ENCODE measurements at places on chromosomes 2 and 18. TPM values are rescaled to one million over a fixed set of nuclear protein-coding genes. Genes with fewer than 3 reads are reported as not detected.

GRCh38 chr18:24992491-24992890, 359.5 kb downstream of the ZNF521 start:
- no peaks in the 10 kb centered on the region for H3K4me1 ChIP-seq
- H3K4me3 ChIP-seq = no peak overlapping the region
- H3K36me3 ChIP-seq = no peaks in the 10 kb centered on the region
- DNase-seq = no peak

PROM2 gene
- total RNA-seq = not detected

CLK1 gene
- total RNA-seq = 35.2 TPM

SETBP1 gene
- 0.18 TPM for total RNA-seq

BCL2 gene
- total RNA-seq = 0.42 TPM

- H3K27ac ChIP-seq = no peak overlapping the region
- H3K4me3 ChIP-seq = no peak overlapping the region
- DNase-seq = no peak
- H3K27me3 ChIP-seq = no peaks in the 10 kb centered on the region
Observed at GRCh38 chr2:9885036-9885684, 41.9 kb downstream of the TAF1B start.

DNA sequence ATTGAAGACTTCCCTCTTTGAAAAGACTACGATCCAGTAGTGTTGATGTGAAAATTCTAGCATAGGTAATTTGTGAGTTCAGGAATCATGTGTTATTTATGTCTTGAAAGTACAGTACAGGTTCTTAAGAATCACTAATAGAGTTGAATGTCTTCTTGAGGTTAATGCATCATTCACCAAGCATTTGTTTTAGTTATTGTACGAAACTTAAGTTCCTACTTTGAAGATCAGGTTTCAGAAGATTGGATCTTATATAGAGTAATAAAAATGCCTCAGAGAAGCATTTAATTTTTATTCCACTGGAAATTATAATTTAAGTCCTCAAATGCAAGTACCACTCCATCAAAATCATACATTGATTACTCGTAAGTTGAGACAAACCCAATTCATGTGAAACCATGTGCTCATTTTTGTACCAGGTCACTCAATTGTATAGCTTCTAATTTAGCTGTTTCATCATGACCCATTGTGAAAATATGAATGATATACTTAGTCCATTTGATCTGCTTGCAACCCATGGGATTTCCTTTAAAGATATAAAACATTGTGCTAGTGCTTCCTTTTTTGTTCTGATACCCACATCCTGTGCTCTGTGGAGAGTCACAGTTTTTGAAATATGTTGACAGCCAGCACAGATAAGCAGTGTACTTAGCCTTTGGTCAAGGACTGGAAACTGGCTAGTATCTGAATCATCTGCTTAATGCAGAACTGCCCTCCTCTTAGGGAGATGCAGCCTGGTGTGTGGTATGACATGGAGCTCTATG, 22.5 kb upstream of the RAB27B start:
- H3K4me1 ChIP-seq = peaks cover 13% of the 10 kb centered on the region
- no peaks in the 10 kb centered on the region for H3K36me3 ChIP-seq
- H3K4me3 ChIP-seq = no peak overlapping the region
- no peak overlapping the region for H3K27ac ChIP-seq
- DNase-seq = peak; percentile 2
- no peaks in the 10 kb centered on the region for H3K27me3 ChIP-seq

DNA sequence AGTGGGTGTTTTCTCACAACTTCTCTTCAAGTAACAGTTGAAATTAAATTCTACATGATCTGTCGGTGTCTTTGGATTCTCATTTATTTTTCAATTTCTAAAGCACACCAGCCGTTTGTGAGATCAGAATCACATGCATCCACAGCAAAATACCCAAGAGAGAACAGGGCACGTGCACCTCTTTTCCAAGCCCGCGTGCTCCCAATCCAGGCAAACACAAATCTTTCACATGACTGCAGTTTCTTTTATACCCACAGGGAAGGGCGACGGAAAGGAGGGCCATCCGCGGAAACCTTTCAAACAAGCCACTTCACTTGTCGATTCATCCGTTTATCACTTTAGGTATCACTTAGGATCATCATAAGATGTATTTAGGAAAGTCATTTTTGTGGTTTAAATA, 13.0 kb upstream of the DAPL1 start:
- H3K36me3 ChIP-seq = no peaks in the 10 kb centered on the region
- no peak overlapping the region for H3K4me3 ChIP-seq
- H3K27me3 ChIP-seq = no peaks in the 10 kb centered on the region

SIGLEC15 gene
- total RNA-seq = not detected
